Thyroid gland (tissue), 4 donors: ENCODE measurements at places on chromosomes 7 and 10. TPM values are rescaled to one million over a fixed set of nuclear protein-coding genes. Genes with fewer than 3 reads are reported as not detected.

DNA sequence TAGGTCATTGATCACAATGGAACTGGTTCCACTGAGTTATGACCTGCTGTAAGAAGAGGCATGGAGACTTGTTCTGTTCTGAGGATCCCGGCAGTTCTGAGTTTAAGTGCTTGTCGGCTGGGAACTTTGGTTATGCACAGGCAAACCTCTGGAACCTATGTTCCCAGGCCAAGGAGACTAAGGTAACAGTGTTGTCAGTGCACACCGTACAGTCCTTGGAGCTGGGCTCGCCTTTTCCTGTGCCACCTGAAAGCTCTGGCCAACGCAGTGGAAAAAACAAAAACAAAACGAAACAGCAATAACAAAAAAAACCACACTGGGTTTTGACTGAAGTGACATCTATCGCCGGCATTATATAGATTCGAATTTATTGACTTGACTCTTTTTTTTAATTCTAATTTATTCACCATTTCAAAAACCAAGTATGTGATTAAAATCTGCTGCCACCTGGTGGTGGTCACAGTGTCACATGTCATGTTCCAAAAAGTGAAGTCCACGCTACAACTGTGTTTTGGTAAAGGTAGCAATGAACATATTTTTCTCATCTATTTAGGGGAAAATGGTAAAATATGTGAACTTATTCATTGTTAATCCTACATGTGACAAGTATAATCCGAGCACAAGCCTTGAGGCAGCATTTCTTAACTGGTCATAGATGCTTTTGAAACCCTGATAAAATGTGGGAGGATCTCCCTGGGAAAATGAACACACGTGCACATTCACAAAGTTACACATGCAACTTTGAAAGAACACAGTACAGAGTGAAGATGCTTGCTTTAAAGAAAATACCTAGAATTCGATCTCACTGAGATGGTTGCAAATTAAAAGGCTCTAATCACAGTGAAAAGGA, 113.8 kb upstream of the PPP2R2D start:
- peak; percentile 49 for DNase-seq

GRCh38 chr10:116684781-116685180, 57.6 kb downstream of the HSPA12A start:
- DNase-seq, result no peak

- no peak for DNase-seq
Observed at GRCh38 chr10:131218811-131219583, 92.5 kb downstream of the TCERG1L start.

- no peak for DNase-seq
Observed at GRCh38 chr10:77801474-77802161, 124.9 kb downstream of the DLG5 start.

DNA sequence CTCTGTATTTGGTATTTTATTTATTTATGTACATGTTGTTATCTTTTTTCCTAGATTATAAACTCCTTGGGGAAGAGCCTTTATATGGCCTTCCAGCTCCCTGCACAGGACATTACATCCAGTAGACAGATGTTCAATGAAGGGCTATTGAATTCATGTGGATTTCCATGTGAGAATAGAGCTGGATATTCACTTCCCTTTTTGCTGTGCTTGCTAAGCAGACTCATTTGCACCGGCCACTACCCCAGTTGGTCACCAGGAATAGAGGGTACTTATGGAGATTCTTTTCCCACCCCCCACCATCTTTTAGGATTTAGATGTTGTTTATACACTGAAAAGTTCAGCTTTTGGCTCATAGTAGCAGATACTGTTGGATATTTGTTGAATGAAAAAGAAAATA, 374.1 kb downstream of the NRG3 start:
- DNase-seq, result no peak

GRCh38 chr10:13608246-13608853, 21.6 kb downstream of the PRPF18 start:
- no peak for DNase-seq

- no peak for DNase-seq
Observed at GRCh38 chr7:112448891-112449290, 1.4 kb upstream of the IFRD1 start.

DNA sequence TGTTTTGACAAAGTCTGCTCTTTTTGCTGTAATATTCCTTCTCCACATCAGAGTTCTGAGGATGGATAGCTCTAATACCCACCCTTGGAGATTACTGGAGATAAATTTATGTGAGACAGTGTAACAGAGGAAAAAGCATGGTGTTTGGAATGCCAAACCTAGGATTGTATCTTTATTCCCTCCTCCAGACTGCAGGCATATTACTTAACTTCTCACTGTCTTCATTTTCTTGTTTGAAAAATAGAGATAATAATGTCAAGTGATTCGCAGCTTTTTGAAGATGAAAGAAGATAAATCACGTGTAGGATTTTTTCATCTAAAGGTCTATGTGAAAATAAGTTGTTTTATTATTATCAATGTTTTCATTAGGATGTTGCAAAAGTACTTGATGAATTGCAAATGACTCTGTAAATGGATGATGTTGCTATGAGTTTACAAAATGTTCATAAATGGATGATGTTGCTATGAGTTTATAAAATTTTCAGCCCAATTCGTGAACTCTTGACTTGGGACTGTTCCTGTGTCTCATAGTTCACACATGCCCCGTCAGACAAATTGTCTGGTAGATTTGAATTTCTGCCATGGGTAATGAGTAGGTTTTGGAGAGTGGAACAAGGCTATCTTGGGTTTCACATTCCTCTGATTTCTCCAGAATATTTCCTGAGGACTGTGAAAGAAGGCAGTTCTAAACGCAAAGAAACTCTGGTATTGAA, 113.1 kb upstream of the IGFBP3 start:
- DNase-seq, result no peak

DNA sequence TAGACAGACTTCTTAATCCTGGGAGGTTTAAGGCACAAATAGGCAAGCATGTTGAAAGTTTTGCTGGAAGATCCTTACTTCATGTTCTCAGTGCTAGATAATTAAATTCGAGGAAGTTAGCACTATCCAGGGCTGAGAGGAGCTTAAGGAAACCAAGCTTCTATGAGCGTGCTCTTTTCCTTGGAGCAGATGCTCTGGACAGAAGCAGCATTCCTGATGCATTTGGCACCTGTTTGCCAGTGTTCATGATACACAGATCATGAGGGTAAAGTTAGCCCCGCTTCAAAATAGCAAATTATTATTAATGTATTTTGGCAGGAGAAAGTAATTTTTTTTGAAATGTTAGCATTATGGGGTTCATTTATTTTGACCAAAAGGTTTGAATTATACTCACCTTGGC, 9.4 kb downstream of the HDAC9 start:
- no peak for DNase-seq

GRCh38 chr7:149704507-149704906, 68.9 kb downstream of the ZNF467 start:
- DNase-seq, result no peak

DNA sequence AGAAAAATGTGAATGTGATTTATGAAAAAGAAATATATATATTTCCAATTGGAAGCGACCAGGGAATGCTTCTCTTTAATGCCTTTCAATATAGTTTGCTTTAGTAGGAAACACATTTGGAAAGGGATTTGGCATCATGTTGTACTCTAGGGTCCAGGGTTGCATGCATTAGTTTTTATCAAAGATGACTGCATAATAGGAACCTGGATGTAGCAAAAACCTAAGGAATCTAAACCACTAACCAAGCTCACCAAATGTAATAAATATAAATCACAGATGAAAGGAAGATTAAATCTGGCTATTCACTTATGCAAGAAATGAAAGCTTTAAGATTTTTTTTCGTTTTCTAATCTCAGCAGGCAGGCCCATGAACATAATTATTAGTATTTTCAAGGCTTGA, 120.0 kb downstream of the ATXN7L1 start:
- no peak for DNase-seq

The NCAPG2 gene
- 7.4 TPM for total RNA-seq

The ALOX5 gene
- total RNA-seq, result 4.1 TPM
